ENCODE measurements at places on chromosomes 5 and 9.

DNA sequence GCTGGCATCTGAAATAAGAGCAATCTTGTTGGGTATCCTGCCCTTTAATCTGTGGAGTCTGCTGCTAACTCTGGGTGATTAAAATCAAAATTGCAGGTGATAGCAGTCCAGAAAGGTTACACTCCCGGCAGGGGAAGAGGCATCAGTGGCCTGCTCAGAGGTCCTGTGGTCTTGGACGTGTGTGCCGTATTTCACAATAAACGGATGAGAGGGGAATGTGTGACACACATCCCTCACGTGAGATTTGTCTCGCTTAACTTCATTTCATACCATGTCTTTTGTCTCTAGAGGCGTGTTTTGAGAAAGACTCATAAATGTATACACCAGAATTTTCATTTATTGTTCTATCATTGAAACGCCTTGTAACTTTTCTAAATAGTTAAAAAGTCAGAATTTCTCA is 36.6 kb downstream of the FAM240B start:
- DNase-seq: no peak

GRCh38 chr9:83538890-83539238 is 663 bp upstream of the FRMD3 start:
- DNase-seq: no peak

DNA sequence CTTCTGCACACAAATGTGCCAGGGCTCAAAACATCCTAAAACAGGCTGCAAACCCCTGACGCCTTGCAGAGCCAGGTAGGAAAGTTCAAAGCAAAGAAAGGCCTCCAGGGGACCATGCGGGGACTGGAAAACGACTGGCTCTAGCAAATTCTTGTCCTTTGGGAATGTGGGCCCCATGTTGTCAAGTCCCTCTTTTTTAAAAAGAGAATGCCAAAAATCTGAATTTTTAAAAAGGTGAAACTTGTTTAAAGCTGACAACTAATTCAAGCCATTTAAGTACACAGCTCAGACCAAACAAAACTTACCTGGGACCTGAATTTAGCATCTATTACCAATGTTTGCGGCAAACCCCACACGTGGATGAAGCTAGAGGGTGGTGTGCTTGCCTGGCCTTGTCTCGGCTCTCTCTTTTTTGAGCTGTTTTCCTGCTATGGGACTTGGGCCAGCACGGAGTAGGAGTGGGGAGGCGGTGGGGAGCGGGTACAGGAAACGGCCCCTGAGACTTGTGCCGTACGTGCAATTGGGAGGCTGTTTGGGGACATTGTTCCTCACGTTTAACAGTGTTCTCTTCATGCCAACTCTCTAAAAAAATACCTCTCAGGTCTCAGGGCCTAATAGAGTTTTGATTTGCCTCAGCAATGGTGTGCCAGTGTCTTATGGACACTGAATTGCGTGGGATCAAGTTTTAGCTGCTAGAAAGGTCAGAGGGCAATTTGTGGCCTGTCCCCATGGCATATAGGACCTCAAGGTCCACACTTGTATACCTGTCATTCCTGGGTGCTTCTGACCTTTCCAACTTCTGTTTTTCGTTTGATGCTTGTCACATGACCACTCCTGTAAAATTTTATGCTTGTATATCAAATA is 15.1 kb upstream of the PHF19 start:
- DNase-seq: no peak

- DNase-seq: no peak
Observed at GRCh38 chr5:139524446-139524845, 36.7 kb upstream of the UBE2D2 start.

GRCh38 chr9:124625087-124625486 is 117.9 kb upstream of the NR5A1 start:
- no peak for DNase-seq

DNA sequence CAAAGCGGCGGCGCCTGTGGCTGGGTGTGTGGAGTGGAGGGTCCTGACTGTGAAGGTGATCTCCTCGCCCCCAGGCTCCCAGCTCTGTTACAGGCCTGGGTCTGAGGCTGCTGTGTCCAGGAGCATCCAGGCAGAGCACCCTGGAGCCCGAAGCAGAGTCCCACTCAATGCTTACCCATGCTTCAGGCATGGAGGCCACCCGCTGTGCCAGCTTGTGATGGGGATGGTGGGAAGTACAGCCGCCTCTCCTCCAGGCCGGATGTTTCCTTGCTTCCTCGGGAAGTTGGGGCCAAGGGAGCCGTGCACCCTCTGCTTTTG is 255.9 kb upstream of the IRX1 start:
- no peak for DNase-seq

- DNase-seq: no peak
Observed at GRCh38 chr5:6083311-6083978, 294.9 kb downstream of the MED10 start.

Measured in HS-5 (cell line).